ENCODE measurements at places on chromosomes 12 and 14.

GRCh38 chr12:130909111-130909510, 37.2 kb downstream of the RAN start:
- no peak for DNase-seq

DNA sequence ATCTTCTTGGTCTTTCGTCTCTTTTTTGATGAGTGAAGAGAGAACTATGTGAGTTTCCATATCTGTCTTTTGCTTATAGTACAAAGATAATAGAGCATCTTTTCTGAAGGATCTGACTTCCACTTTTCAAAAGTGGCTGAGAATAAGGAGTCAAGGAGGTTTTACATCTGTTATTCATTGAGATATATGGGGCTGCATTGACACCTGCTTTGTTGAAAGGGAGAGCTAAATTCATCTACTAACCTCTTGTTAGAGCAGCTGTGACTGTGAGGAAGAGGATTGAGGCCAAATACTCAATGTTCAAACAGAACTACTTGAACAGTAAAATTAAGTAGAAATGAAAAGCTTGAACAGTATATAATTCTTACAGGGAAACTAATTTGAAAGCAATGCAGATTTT, 130.2 kb upstream of the ATP2B1 start:
- DNase-seq = no peak

DNA sequence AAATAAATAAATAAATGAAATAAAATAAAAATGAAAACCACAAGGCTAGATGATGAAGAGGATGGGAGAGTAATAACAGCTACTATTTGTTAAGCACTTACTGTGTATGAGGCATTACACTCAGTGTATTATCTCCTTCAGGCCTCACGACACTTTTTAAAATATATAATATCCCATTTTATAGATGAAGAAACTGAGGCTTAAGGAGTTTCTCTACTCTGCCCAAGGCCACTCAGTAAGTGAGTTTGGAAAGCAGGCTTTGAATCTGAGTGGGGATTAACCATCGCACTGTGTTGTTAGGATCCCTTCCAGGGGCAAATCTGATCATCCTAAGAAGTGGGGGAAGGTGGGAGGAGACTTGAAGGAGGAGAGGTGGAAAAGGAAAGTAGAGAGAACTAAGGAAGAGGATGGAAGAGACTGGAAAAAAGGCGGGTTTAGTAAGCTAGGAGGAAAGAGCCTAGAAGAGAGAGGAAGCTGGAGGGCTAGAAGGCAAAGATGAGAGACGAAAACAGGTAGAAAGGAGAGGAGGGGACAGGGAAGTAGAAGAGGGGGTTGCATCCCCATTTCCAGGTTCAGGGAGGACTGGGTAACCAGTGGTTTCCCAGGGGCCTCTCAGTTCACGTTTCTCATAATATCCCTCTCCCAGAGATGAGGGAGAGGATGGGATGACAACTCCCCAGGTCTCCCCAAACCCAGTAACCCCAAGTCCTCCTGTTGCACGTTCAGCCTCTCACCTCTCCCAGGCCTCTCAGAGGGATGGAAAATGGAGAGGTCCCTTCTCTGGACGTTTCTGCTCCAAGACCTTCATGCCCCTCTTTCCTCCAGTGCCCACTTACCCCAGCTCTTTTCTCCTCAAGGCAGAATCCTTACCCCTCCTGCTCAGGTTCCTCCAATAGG, 1.7 kb downstream of the STAT6 start:
- no peak for DNase-seq

DNA sequence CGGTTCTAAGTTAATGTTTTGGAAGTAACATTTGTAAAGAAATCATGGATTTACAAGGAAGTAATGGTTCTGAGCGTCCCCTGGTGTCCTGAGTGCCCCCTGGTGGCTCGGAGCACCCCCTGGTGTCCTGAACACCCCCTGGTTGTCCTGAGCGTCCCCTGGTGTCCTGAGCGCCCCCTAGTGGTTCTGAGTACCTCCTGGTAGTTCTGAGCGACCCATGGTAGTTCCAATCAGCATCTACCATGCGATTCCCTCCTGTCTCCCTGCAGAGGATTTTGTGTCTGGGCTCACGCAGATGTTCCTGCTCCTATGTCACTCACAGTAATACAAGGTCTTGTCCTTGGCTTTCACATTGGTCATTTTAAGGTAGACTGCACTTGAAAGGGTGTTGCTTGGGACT, 1352.9 kb downstream of the TMEM121 start:
- DNase-seq = no peak

- no peak for DNase-seq
These were observed at the start of gene TPPP2 for GRCh38 chr14:21029917-21030316. TPPP2 (plus strand) TSS chr14:21030217; CDS start chr14:21030582, 365 bp downstream.

GRCh38 chr12:113207613-113208040, 13.6 kb upstream of the TPCN1 start:
- DNase-seq = no peak

DNA sequence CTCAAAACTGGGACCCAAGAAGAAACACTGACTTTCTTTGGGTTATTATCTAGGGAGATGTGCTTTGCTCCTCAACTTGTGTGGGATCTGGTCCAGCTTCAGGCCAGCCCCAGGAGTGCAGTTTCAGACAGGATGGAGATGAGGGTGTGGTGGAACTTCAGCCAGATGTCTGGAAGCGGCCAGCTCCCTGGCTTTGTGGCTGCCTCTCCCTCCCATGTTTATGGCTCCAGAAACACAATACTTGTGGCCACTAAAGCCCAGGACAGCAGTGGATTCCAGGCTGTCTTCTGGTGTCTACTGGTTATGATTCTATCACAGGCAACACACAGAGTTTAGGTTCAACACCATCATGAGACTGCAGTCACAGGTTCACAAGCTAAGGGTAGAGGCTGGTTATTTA, 44.2 kb upstream of the EMP1 start:
- no peak for DNase-seq

- DNase-seq = no peak
These were observed 173.4 kb upstream of the PZP start for GRCh38 chr12:9381619-9382018.

GRCh38 chr12:1797011-1797901, 23.1 kb upstream of the LRTM2 start:
- DNase-seq = no peak

- DNase-seq = no peak
These were observed 1.9 kb upstream of the DCAF5 start for GRCh38 chr14:69154779-69155178.

Measured in stimulated activated CD8-positive, alpha-beta memory T cell treated with anti-CD3 and anti-CD28 coated beads, Interleukin-15, amount 100 ng/mL, for 1 hour (primary cell).